Gastroesophageal sphincter (tissue), 4 donors: ENCODE measurements at places on chromosomes 11 and 22.

DNA sequence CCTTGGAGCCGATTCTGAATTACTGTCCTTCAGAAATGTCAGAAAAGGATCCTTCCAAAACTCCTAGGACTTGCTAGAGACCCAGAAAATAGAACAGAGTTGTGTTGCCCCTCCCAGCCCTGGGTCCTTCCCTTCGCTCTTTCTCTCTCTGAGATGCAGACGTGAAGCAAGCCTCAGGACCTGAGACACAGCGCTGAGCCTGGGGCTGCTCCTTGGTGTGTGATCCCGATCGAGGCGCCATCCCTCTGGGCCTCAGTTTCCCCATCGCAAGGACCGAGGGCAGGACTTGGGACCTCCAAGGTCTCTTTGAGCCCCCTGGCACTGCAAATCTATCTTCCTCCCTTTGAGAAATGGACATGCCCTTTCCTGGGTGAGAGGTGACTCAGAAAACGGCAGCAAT is 533.5 kb downstream of the TBC1D22A start:
- ATAC-seq, result no peak

DNA sequence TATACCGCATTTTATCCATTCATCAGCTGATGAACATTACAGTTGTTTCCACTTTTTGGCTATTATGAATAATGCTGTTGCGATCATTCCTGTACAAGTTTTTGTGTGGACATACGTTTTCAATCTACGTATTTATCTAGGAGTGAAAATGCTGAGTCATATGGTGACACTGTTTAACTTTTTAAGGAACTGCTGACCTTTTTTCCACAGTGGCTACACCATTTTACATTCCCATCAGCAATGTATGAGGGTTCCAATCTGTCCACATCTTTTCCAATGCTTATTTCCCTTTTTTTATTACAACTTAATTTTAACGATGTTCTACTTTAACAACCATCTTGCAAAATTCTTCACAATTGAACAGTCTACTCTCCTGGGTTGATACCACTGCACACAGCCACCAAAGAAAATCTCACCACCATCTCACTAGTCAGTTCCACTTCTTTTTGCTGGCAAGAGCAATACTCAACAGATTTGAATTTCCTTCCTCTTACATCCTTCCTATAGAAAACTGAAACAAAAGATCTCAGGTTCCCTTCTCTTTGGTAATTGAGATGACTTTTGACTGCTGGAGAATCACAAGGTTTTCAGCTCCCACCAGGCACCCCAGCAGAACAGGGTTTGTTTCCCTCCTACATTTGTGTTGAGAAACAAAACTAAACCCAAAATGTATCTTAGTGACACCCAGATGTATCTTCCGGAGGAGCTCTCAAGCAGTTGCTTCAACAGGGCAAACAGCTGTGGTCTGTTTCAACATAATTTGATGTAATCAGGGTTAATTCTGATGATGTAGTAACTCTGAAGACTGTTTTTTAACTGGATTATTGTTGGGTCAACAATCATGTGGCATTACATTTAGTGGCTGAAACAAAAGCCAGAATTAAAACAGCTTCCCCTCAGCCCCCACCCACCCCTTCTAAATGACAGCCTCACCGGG is 7.0 kb upstream of the GAB2 start:
- peak; percentile 41 for ATAC-seq

DNA sequence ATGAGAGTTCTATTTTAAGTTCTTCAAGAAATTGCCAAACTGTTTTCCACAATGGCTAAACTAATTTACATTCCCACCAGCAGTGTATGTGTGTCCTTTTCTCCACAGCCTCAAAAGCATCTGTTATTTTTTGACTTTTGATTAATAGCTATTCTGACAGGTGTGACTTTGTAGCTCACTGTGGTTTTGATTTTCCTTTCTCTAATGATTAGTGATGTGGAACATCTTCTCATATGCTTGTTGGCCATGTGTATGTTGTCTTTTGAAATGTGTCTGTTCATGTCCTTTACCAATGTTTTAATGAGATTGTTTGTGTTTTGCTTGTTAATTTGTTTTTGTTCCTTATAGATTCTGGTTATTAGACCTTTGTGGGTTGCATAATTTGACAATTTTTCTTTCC is 18.0 kb upstream of the RAB38 start:
- no peak for ATAC-seq

- ATAC-seq, result peak; percentile 67
These were observed 4.5 kb upstream of the TP53I11 start for GRCh38 chr11:44955015-44955738.

GRCh38 chr11:125941267-125941618 is 4.6 kb upstream of the VSIG10L2 start:
- ATAC-seq, result no peak

DNA sequence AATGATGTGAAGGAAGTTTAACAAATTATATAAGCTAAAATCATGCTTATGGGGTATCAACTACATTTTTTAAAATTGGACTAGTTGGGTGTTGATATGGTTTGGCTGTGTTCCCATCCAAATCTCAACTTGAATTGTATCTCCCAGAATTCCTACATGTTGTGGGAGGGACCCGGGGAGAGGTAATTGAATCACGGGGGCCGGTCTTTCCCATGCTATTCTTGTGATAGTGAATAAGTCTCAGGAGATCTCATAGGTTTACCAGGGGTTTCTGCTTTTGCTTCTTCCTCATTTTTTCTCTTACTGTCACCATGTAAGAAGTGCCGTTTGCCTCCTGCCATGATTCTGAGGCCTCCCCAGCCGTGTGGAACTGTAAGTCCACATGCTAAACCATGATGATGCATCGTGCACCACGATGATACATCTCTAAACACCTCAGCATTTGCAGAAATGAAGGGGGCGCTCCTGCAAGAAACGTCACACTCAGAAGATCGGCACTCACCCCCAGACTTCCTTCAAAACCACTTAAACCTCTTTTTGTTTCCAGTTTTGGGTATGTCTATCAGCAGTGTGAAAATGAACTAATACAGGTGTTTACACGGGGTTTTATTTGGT is 340.0 kb downstream of the SHANK2 start:
- ATAC-seq, result no peak

GRCh38 chr11:45366619-45367190 is 80.6 kb upstream of the SYT13 start:
- no peak for ATAC-seq

- ATAC-seq, result no peak
These were observed 20.6 kb upstream of the ROBO3 start for GRCh38 chr11:124844664-124845079.

GRCh38 chr11:123544631-123545375 is 109.6 kb downstream of the SCN3B start:
- ATAC-seq, result no peak

DNA sequence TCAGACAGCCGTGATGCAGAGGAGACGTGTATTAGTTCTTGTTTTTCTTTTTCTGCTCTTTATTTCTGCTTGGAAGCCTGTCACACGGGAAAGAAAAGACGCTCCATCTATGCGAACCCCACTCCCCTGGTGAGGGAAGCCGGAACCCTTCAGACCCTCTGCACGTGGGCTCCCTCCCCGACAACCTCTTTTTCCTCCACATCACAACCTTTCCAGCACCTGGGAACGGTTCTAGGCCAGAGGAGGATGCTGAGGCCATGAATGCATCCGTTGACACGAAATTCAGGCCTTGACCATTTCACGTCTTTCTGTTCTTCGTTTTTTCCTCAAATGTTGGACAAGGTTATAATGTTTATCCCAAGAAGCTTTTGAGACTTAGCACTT is 85.3 kb upstream of the WNT7B start:
- no peak for ATAC-seq

DNA sequence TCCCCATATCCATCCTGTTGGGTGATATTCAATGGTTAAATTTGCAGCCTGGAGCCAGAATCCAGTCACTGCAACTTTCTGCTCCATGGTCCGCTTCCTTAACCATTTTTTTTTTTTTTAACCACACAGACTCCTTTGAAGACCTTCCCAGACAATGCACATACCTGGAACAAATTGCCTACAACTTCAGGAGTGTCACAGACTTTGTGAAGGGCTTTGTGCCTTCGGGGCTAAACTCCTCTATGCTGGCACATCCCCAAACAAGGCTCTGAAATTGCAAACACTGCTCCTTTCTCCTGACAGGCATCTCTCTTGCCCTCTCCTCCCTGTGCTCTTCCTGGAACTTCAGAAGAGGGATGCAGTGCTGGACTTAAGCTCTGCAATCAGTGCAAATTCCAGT is 40.6 kb downstream of the TENM4 start:
- ATAC-seq, result no peak

DNA sequence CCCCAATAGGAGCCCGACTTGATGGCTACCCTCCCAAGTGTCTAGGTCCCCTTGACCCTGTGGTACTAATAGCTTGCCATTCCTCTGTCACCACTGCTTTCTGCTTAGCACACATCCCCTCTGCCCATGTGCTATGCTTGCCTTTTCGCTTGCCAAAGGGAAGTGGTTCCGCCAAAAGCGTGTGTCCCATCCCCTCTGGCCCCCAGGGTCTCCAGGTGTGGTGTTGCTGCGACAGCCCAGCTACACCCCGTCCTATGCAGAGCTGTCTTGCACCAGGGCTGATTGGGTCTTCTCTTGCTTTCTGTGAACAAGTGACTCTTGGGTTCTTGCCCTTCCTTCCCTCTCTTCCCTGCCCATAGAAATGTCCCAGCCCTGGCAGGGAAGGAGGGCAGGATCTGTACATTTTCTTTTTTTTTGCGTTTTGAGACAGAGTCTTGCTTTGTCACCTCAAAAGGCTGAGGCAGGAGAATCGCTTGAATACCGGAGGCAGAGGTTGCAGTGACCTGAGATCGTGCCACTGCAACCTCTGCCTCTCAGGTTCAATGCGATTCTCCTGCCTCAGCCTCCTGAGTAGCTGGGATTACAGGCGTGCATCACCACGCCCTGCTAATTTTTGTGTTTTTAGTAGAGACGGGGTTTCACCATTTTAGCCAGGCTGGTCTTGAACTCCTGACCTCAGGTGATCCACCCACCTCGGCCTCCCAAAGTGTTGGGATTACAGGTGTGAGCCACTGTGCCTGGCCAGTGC is 3.9 kb downstream of the TANGO2 start:
- no peak for ATAC-seq
